IPS DF 6.9 (cell line): ENCODE measurements at places on chromosomes 1 and 21.

GRCh38 chr1:110161849-110162248, 11.6 kb downstream of the SLC6A17 start:
- DNase-seq: no peak

GRCh38 chr1:84370266-84370665, 28.0 kb upstream of the DNASE2B start:
- DNase-seq: no peak

- no peak for DNase-seq
These were observed 1.2 kb downstream of the LRIG2 start for GRCh38 chr1:113074237-113074636.

- no peak for DNase-seq
These were observed 20.9 kb downstream of the DPH5 start for GRCh38 chr1:101004670-101005069.
